ENCODE measurements at places on chromosomes 5 and 9.

DNA sequence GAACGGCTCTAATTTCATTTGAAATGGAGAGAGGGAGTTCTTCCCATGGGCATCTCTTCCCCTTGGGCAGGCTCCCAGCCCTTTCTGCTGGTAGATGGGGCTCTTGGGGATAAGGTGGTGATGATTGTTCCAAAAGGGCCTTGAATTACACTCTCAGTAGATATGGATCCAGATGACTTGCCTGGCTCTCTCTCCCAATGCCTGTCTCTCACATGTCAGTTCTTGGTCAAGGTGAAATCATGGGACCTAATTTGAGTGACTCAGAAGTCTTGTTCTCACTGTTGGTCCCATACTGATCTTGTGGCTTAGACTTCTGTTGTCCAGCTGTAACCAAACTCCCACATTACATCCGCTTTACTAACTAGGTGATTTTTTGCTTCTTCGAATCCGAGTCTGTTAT, 317.0 kb upstream of the RFX3 start:
- no peak for DNase-seq

- no peak for DNase-seq
Observed at GRCh38 chr5:157574456-157575380, 857 bp downstream of the ADAM19 start.

GRCh38 chr9:90423661-90424193, 218.9 kb downstream of the DIRAS2 start:
- no peak for DNase-seq

DNA sequence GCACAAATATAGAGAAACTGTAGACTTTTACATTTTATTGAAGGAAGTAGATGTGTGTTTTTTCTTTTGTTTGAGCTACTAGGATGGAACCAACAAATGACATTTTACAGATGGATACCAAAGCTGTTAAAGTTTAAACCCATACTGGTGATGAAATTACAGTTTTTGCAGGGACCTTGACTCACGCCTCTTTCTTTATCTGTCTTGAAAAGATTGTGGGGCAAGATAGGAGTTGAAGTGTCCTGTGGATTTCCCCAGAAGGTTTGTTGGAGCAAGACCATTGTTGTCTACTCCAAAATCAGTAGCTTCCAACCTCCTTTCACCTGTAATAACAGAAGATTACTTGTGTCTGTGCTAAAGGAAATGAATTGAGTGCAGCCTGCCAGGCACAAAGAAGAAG, 4.1 kb upstream of the C5orf63 start:
- DNase-seq = no peak

DNA sequence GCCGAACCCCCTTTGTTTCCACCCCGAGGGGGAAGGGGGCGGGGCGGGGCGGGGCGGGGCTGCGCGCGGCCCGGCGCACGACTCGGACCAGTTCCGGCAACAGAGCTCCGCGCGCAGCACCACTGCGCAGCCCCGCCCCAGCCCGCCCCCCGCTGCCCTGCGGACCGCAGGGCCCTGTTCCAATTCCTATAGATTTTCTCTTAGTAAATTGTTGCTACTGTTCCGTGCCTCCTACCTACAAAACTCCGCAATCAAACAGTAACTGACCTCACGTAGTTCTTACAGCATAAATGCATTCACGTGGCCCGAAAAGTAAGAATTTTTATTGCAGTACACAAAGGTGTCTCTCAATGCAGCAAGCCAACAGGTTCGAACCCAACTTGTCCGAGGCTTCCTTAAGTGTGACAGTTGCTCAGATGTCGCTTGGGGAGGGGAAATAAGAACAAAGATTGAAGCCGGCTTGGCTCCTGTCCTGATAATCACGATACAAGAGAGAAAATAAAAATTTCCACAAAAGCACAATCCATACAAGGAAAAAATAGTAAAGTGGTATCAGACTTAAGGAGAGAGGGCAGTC, 1.2 kb upstream of the RNF38 start:
- no peak for DNase-seq

Measured in AG09319 (cell line).